ENCODE measurements at places on chromosomes 7 and 10.

DNA sequence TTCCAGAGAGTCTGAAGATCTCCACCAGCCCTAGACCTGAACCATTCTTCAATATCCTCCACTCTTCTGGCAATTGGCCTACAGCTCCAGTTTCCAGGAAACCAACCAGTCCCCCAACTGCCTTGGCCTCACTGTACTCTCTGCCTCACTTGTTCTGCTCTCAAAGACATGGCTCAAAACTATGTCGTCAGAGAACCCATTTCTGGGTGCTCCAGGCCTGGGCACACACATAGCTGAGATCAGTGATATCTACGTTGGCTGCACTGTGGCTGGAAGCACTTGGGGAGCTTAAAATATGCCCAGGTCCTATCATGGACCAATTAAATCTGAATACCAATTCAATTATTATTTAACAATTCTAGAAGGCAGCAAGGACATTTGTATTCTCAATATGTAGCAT, 93.1 kb downstream of the COBL start:
- DNase-seq, result no peak

GRCh38 chr10:116961406-116962251, 43.4 kb downstream of the SHTN1 start:
- no peak for DNase-seq

- no peak for DNase-seq
Measured at GRCh38 chr10:18409599-18410397, 241.6 kb downstream of the NSUN6 start.

DNA sequence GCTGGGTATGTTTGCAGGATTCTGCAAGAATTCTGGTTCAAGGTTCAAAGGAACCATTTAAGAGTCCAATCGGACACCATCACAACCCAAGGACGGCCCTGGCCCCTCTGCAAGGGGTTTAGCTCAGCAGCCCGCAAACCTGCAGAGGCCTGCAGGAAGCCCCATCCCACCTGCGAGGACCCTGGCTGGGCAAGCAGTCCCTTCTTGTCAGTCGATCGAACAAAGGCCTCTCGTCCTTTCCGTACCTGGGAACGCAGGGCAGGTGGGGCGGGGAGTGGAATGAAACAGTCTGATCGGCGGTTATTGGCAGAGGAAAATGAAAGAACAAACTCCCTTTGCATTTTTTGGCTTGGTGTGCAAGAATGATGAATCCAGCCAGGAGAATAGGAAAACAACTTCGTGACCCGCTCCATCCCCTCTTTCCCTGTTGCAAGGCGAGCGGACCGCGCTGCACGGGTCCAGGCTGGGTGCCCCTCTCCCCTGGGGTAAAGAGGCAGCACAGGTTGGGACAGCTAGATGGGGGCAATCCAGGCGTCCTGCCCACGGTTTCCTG, 73.7 kb downstream of the INSIG1 start:
- no peak for DNase-seq

GRCh38 chr10:114753126-114753525, 68.5 kb upstream of the FHIP2A start:
- DNase-seq, result no peak

GRCh38 chr10:86757113-86757972, 924 bp downstream of the BMPR1A start:
- no peak for DNase-seq

DNA sequence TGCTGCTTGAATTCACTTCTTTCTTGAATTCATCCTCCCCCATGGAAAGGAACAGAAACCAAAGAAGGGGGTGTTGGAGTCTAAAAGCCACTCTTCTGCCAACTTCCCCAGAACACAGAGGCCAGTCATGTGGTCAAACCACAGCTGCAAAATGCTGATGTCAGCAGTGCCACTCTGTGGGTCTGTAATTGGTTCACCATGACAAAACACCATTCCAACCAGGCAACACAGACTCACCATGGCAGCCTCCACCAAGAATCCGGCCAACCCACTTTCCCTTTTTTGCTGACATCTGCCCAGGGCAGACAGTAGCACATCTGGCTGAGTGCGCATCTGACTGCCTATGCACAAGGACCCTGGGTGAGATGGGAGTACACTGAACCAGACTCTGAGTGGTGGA, 16.8 kb downstream of the OSBPL3 start:
- DNase-seq, result no peak

DNA sequence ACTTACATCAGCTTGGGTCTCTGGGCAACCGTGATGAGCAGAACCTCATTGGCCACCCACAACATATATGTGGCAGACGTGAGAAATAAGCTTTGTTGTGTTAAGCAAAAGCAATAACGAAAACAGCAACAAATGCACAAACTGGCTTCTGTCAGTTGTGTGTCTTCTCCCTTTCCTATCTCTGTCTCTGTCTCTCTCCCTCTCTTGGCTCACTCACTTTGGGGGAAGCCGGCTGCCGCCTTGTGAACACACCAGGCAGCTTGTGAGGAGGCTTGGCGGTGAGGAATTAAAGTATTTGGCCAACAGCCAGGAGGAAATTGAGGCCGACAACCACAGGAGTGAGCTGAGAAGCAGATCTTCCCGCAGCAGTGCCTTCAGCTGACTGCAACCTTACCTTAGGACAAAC, 21.9 kb upstream of the CDCA7L start:
- no peak for DNase-seq

- no peak for DNase-seq
Measured at GRCh38 chr10:131088619-131089018, 222.9 kb downstream of the TCERG1L start.

- no peak for DNase-seq
Measured at GRCh38 chr10:80870282-80870681, 332.6 kb downstream of the SH2D4B start.

- DNase-seq, result no peak
Measured at GRCh38 chr7:50147951-50148808, 55.1 kb upstream of the ZPBP start.

DNA sequence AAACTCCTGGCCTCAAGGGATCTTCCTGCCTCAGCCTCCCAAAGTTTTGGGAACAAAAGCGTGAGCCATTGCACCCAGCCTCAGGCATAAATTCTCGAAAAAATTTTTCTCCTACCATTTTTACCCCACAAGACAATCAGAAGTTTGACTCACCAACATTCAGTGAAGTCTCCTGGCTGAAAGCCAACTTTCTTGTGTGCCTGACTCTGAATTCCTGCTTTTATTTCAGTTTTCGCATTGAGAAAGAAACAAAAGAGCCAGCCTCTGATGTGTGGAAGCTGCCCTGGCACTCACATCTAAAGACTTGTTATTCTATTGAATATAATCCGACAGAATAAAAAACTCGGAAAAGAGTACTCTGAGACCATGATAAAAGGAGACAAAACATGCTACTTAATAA, 402.9 kb downstream of the MAGI2 start:
- DNase-seq, result no peak

DNA sequence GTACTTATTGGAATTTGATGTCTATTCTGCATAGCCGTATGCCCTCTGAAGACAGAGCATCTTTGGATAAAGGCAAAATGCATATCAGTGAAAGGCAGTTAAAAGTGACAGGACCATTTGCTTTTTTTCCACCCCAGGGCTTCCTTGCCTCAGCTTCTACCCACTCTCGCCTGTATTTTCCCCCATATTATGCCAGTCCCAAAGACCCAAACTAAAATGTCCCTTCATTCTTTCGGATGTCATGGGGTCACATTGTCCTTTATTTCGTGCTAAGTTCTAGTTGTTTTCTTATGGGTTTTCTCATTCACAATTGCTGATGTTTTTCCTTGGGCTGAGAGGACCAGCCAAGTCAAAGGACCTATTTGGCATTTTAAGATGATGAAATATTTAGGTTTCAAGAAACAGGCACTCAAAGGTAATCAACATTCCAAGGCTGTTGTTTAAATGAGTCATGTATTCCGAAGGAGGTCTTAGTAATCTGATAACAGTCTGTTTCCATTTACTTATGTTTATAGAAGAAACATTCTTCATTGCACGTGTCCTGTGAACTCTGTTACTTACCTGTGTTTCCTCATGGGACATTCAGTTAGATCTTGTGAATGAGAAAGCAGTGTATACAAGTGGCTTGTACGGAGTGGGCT, 74.1 kb downstream of the DNAH11 start:
- DNase-seq, result no peak

DNA sequence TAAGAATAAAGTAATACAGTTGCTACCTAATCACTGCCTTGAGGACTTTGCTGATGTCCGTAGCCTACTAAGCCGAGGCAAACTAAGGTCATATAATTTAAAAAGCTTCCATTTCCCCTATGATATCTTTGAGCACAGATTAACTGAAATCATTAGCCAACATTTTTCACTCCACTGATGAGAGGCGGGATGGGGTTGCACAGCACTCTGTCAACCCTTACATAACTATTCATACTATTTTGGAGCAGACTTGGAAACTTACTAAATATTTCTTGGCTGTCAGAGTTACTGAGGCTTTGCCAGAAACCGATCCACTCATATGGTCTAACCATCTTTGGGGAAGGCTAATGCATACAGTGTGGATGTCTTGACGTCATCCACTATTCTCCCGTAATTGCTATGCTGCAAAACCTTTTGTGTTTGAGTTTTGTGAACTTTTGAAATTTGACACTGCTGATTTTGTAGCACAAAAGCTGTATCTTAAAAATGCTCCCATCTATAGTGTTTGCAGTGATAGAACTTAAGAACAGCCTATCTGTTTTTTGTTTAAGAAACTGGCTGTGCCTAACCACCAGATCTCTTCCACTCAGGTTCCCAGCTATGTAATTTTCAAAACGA, 248.7 kb downstream of the TSPAN12 start:
- no peak for DNase-seq

DNA sequence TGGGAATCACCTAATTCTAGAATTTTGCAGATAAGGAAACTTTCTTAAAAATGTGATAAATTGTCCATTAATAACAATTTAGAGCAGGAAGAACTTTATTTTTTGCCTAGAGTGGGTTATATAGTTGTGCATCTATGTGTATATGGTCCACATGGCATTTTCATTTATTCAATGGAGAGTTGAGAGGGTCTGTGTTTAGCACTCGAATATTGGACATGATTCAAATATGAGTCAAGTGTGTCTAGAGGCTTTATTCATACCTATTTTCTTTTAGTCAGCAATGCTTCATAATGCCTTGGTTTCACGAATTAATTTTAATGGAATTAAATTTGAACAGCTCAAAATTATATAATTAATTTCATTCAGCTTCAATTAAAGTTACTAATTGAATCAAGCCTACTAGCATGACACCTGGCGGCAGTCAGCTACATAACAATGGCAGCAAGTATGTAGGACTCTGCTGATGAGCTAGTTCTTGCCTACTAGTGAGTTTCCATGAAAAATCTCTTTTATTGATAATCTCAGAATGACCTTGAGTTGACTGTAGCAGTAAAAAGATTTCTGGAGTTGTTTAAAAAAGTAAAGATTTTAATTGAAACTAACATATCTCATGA, 17.7 kb downstream of the MDFIC start:
- no peak for DNase-seq

DNA sequence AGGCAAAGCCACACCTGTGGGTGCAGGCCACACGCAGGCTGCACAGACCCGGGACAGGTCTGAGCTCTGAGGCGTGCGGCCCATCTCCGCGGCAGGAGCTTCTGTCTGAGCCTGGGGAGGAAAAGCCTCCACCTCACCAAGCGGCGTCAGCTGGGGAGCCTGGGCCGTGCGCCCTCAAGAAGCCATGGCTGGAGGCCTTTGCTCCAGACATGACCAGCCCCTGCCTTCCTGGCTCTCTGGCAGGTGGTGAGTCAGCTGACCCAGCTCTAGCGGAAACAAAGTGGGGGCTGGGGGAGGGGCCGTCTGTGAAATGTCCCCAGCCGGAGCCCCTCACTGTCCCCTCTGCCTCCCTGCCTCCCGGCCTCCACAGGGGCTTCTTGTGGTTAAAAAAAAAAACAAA, 12.5 kb downstream of the GPER1 start:
- no peak for DNase-seq

- no peak for DNase-seq
Measured at GRCh38 chr10:6091630-6092029, 2.8 kb downstream of the RBM17 start.

- no peak for DNase-seq
Measured at GRCh38 chr7:81162771-81163525, 244.1 kb upstream of the SEMA3C start.

DNA sequence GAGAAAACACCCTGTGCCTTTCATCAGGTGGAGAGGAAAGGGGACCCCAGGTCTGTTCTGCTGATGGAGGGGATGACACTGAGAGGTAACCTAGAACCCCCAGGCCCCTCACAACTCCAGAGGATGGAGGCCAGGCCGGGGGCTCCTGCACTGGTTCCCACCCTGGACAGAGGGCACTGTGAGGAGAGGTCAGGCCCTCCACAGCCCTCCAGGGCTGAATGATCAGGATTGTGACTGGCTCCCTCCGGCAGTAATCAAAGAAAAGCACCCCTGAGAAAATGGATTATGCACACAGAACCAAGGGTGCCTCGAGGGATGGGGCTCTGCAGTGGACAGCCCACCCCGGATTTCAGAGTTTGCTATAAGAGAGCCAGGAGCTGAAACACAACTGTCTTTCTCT, 502.8 kb downstream of the TCERG1L start:
- no peak for DNase-seq

DNA sequence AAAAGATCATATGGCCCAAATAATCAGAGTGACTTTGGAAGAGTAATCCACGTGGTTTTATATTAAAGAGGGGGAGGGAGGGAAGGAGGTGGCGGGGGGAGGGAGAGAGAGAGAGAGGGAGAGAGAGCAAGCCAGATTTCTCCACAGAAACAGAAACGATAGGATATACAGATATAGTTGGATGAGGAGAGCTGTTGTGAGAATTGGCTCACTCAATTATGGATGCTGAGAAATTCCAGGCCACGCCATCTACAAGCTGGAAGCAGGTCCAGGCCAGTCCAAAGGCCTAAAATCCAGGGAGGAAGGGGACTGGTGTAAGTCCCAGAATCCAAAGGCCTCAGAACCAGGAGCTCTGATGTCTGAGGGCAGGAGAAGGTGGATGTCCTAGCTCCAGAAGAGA, 75.5 kb downstream of the CXCL12 start:
- DNase-seq, result no peak

GRCh38 chr10:44878706-44879530, 32.2 kb upstream of the TMEM72 start:
- DNase-seq, result peak; percentile 65

GRCh38 chr10:107442035-107442505, 277.6 kb upstream of the SORCS1 start:
- no peak for DNase-seq

Data from stimulated activated CD4-positive, alpha-beta T cell treated with anti-CD3 and anti-CD28 coated beads, Interleukin-12 subunit alpha, Interleukin-12 subunit beta, amount 100 ng/mL, for 24 hours (primary cell).